ENCODE measurements at places on chromosomes 12 and 14. TPM values are rescaled to one million over a fixed set of nuclear protein-coding genes. Genes with fewer than 3 reads are reported as not detected.

DNA sequence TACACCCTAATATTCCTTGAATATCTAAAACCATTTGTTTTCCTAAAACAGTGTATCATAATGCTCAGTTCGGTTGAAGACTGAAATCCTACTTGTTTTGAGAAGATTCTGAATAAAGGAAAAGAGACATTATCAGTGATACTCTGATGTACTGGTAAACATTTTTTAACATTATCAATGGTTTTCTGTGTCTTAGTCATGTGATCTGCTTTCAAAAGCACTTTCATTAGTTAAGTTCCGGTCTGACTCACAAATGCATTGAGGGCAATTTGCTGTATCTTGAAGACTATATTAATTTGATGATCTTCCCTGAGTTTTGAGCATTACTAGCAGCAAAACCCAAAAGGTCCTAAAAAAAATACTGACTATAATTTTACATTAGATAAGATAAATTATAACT is 145.6 kb downstream of the PRKD1 start:
- no peak for DNase-seq

Gene RFX4
- 0.12 TPM for total RNA-seq

GRCh38 chr14:74508292-74508731 is 14.7 kb downstream of the ISCA2 start:
- DNase-seq: no peak

DNA sequence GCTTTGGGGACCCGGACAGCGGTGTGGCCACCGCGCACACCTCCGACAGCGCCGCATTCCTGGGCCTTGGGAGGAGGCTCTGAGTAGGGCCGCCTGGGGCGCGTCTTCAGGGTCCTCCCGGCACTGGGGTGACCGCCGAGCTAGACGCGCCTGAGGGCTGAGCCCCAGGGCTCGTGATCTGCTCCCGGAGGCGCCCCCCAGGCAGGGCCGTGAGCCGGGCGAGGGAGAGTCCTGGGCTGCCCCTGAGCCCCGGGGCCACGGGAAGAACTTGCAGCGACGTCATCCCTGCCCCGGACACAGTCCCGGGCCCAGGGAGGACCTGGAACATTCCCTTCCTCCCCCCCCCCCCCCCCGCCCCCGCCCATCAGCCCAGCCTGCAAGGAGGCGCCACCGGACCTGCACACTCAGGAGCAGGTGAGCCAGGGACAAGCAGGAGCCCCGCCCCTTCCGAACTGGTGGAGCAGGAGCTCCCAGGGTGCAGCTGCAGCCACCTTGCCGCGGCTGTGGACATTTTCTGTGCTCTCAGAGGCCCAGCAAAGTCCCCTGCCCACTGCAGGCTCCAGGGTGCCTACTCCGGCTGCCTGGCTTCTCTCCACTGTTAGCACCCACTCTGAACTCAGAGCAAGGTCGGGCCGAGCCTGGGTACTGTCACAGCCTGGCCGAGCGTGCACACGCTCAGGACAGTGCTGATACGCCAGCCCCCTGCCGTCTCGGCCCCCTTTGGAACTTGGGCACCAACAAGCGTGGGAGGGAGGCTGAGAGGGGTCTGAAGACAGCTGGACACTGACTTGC is 50.7 kb downstream of the A2M start:
- DNase-seq: peak; percentile 96

Gene DACT1
- 0.95 TPM for total RNA-seq

DNA sequence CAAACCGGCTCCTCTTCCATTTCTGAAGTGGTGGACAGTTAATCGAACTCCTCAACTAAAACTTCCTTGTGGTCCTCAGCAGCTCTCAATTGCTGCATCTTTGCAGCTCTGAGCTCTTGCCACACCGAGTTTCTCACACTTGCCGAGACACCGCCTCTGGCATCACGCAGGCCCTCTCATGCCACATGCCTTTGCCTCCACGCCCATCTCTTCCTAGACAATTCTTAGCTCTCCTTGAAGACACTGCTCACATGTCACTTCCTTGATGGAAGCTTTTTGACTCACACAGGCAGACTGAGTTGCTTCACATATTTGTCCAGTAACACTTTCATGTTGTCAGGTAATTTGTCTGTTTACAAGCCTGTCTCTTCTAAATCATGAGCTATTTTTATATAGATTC is 29.2 kb downstream of the KCNA1 start:
- DNase-seq: no peak

GRCh38 chr14:79150226-79150625 is 980.1 kb downstream of the NRXN3 start:
- DNase-seq: no peak

Gene C3AR1
- 4.6 TPM for total RNA-seq

DNA sequence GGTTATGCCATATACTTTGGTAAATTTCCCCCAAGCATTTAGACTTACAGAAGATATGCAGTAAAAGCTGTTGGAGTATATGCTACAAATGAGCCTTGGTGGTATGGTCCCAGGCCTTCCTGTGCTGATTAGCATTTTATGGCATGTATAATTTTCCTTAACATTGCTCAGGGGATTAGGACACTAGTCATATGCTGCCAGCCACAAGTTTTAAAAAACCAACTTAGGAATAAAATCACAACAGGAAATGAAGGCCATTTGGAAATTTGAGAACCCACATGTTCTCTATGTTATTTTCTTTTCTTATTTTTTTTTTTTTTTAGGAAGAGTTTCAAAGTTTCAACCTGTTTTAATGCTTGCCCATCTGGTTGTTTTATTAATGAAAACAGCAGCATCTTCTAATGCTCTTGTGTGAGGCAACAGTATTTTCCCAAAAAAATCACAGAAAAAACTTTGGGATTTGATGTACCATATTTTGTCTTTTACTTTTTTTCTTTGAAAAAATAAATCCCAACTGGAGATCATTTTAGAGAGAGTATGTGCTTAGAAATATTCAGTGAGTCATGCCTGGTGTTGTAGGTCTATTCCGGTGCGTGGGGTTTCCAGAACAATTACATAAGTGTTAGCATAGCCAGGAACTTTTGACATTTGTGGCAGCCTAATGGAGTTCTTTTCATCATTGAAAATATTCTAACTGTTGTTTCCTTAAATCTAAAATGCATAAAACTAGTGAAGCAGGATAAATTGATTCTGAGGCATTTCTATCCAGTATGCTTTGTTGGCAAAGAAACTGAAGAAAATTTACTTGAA is 21.7 kb upstream of the DUSP6 start:
- DNase-seq: no peak

GRCh38 chr12:56377310-56377988 is 14.8 kb upstream of the APOF start:
- DNase-seq: no peak

GRCh38 chr14:64082837-64083236 is 211.3 kb downstream of the ESR2 start:
- DNase-seq: no peak

Gene RPS6KL1
- 7.7 TPM for total RNA-seq

DNA sequence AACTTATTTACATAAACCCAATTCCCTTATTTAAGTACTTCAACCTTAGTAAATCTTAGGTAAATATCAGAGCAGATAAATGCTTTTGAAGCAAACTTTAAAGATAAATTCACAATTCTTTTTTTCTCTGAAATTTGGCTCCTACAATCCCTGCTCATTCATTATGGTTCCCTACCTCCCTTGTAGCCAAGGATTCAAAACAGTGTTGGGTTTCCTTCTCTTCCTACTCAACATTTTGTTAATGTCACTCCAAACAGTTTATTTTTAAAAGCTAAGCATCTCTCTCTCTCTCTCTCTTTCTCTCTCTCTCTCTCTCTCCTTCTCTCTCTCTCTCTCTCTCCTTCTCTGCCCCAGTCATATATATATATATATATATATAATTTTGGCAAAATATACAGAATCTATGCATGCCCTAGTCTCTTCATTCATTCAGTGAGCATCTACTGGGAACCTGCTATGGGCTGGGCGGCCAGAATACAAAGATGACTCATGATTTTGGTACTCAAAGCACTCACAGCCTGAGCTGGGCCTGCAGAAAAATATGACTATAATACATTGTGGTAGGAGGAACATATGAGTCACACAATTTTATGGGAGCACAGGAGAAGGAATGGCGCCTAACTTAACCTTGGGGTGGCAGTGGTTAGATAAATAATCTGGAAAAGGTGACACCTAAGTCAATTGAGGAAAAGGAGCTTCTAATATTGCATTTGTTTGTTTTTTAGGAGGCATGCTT is 123.7 kb upstream of the DHRS4 start:
- no peak for DNase-seq

Gene RASSF8
- 13.1 TPM for total RNA-seq
